Psoas muscle (tissue), 8 donors: ENCODE measurements at places on chromosomes 1 and 21. TPM values are rescaled to one million over a fixed set of nuclear protein-coding genes. Genes with fewer than 3 reads are reported as not detected.

Gene RGS13
- total RNA-seq, result 0.25 TPM

Gene PLA2G2D
- not detected for total RNA-seq

Gene CHIA
- total RNA-seq, result not detected

- DNase-seq, result no peak
Observed at GRCh38 chr1:24635195-24635843, 7.8 kb upstream of the SRRM1 start.
